Stomach (tissue), 19 donors: ENCODE measurements at places on chromosomes 16 and 17. TPM values are rescaled to one million over a fixed set of nuclear protein-coding genes. Genes with fewer than 3 reads are reported as not detected.

GRCh38 chr17:48624544-48625494 is 1.3 kb downstream of the HOXB9 start:
- no peak for DNase-seq

SEPTIN12 gene
- not detected for total RNA-seq

YPEL2 gene
- total RNA-seq: 37.8 TPM

CA4 gene
- total RNA-seq: not detected
